ENCODE measurements at places on chromosomes 11 and 22.
A peak's percentile ranks its signal among the peaks of the same experiment; 100 is the strongest.

- DNase-seq, result no peak
These were observed 1086.3 kb upstream of the CCDC90B start for GRCh38 chr11:84372381-84372950.

DNA sequence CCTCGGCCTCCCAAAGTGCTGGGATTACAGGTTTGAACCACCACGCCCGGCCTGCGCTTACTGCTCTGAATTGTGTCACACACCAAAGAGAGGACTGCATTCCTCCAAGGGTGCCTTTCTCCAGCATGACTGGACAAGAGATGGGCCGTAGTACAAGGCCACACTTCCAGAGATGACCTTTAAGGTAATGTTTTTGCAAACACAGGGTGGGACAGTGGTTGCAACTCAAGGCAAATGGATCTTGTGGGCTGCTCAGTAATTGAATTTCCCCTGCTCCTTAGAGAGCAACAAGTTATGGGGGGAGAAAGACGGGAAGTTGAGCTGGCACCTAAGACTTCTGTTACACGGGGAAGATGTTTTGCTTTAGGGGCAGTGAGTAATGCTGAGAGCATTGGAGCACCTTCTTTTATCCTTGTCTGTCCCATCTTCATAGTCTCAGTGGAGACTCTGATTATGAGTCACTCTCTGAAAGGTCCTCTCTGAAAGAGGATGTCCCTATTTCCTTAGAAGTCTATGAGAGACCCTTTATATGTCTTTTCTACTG lies 66.3 kb downstream of the C11orf91 start:
- no peak for DNase-seq

DNA sequence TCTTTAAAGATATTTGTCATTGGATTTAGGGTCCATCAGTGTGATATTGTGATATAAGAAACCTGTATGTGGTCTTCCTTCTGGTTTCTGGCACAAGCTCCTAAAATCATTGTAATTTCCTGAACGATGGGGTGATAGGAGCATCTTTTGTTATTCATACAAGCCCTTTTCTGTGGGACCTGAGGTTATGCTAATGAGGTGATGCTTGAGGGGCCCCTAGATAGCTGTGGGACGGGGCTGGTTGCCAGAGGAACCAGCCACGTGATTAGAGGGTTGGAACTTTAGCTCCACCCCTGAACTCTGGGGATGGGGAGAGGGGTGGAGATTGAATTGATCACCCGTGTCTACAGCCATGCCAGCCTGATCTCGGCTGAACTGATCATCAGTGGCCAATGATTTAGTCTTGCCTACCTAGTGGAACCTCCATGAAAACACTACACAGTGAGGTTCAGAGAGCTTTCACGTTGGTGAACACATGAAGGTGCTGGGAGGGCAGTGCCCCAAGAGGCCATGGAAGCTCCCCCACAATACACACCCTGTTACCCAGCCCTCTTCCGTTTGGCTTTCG lies 62.8 kb downstream of the BCR start:
- no peak for DNase-seq

DNA sequence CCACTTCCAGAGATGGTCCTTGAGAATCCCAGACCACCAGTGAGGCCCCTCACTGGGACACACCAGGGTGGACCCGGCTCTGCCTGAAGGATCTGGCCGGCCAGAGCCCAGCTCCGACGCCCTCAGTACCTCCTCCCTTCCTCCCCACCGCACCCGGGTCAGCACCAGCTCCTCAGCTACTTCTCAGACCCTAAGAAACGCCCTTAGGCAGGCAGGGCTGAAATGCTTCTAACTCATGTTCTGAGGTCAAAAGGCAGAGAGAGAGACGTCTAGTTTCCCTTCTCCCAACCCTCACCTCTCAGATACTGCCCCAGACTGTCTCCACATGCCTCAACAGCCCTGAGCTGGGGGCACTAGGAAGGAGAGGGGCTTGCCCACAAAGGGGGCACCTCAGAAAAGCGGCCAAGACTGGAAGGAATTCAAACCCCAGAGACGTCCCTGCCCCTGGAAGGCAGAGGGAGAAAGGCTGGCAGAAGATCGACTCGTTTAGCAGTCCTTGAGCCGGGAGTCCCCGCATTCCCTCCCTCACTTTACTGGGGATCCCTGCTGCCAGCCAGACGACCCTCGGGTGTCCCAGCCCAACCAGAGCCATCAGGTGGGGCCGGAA lies 539 bp downstream of the USH1C start:
- no peak for DNase-seq

DNA sequence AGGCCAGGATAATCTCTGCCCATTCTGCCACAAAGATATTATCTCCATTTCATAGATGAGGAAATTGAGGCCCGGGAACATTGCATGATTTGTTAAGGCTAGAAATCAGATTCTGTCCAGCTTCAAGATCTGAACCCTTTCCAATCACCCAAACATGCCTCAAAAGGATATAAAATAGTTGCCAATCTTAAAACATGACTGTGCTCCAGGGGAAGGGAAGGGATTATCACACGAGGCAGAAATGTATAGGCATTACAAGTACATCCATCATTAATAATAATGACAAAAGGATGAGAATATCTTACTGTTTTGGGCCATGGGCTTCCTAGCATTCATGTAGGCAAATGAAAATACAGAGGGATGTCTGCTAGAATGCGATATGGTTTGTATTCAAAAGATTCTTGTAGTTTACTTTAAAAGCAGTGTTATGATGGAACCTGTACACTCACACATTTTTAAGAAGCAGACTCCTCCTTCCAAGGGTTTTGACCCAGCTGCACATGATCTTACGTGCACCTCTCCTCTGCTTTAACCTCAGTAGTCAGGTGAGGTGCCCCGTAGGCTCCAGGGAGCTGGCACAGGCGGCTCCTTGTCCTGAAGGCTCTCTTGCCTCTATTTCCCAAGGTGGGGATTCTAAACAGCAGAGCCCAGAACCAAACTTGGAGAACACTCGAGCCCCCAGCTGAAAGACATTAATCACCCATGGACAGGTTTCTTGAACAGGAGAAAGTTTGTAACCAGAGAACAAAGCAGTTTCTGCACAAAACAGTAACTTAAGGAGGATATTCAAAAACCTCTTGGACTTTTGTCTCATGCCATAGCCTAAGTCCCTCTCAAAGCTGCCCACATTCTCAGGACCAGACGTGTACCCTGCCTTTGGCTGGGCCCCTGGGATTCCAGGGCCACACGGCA lies 36.0 kb downstream of the PARVA start:
- no peak for DNase-seq

- DNase-seq, result no peak
These were observed 26.7 kb downstream of the FLI1 start for GRCh38 chr11:128720522-128720985.

- DNase-seq, result peak; percentile 69
These were observed 743 bp downstream of the USP47 start for GRCh38 chr11:11842421-11843008.

DNA sequence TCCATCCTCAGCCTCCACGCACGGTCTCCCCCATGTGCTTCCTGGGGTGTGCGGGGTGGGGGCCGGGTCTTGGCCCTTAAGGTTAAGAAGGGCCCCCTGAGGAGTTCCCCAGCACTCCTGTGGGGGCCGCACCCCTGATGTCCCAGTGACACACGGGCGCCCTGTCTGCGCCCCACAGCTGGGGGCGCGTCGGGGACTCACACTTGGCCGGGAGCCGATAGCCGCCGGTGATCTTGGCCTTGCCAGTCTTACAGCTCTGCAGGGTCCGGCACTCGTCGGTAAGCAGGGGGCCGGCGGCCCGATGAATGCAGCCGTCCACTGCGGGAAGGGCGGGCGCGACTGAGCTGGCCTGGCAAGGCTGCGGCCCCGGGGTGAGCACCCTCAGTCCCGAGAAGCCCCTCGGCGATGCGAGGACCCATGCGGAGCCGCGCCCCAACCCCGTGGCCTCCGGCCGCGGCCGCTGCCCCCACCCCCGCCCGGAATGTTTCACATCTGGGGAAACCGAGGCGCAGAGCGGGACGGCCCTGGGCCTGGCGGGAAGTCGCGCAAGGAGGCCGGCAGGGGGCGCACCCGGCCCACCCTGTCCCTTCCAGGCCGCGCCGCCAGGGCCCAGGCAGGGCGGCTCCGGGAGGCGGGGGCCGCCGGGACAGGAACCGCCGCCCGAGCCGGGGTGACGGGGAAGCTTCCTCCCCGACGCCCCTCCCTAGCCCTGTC lies 13.9 kb downstream of the OTUB1 start:
- peak; percentile 72 for DNase-seq

GRCh38 chr11:94513091-94513490 lies 830 bp downstream of the C11orf97 start:
- no peak for DNase-seq

DNA sequence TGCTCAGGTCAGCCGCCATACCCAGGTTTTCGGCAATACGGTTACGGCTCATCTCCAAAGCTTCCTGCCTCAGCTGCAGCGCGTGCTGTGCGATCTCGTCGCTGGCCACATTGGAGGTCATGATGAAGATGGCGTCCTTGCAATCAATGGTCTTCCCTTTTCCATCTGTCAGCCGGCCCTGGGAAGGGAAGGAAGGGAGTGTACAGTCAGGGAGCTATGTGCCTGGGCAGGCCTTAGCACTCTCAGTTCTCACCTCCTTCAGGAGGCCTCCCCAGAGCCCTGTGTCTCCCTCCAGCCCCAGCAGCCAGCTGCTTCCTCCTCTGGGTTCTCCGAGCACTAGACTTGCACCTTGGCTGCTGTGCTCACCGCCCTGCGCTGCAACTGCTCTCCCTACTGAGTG lies 51.5 kb upstream of the PHOX2A start:
- no peak for DNase-seq

DNA sequence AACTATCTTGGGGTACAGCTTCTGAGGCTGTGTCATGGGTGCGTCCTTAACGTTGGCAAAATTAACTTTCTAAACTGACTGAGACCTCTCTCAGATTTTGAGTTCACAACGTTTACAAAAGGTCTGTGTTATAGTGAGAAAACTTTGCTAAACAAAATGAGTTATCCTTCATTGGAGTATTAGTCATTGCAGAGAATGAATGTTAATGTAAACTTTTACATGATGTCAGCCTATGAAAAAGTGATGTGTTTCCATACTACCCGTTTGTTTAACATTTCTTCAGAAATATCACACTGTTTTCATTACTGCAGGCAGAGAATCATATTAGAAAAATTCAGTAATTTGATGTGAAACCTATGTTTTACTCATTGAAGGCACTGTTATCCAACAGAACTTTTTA lies 32.1 kb downstream of the HSD17B12 start:
- no peak for DNase-seq

GRCh38 chr22:17285656-17286055 lies 66.4 kb upstream of the ADA2 start:
- DNase-seq, result no peak

DNA sequence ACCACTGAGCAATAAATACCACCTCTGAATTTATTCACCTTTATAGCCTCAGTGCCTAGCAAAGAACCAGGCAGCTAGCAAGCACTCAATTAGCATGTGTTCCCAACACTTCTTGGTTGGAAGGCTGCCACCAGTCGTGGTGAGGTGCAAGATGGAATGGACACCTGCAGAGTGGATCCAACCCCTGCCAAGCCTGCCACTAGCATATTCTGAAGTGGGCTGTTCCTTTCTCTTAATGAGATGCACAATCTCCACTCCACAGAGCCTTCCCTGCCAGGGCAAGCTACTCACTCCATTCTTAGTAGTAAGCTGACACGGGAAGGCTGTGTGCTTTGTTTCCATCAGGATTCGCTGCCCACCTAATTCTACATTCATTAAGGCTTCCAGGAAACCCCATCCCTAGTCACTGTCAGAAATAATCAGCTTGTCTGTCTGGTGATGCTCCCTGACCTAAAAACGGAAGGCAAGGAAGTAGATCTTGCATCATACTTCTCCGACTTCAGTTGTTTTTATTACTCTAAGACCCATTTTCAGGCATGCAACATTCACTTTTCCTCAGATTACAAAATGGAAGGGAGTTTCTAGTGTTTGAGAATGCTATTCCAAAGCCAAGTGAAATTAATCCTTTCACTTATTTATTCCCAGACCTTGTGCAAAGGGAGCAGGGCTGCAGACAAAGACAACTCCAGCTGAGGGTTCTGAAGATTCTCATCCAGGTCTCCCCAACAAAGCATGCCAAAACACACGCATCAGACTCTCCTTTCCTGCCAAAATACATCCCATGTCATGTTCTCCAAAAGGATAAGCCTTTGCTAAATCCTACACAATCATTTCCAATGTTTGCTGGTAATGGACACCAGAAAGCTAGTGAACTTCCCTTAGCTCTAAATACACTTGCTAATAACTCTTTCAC lies 128.0 kb downstream of the TENM4 start:
- DNase-seq, result no peak

DNA sequence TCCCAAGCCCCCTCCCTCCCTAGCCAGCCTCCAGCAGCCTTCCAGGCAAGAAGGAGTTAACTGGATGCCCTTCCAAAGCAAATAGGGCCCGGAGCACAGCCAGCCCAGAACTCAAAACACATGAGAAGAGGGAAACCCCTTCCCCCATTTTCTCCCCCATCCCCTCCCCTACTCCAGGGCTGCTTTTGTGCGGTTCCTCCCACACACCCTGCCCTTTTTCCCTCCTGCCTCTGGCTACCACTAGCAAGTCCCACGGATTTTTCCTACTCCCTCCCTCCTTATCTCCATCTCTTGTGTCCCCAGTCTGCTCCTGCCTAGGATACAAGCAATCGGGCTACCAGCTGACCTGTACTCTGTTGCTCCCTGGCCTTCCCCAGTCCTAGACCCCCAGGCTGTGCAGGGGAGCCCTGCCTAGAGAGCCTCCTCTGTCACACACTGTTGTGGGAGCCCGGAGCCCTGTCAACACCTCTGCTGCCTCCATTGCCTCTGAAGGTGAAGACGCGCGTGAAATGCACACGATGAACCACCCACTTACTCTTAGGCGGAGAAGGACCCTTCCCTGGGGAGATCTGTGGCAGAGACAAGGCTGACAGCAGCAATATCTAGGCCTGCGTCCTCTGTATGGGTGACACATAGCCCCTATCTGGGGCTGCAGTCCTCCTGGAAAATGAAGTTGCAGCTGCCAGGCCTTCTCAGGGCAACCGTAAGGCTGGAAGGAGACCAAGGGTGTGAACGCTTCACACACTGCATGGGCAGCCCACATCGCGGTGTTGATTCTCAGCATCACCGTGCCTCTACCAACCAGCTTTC lies 282.8 kb downstream of the MN1 start:
- no peak for DNase-seq

- DNase-seq, result no peak
These were observed 53.5 kb downstream of the MYH9 start for GRCh38 chr22:36334081-36334820.

DNA sequence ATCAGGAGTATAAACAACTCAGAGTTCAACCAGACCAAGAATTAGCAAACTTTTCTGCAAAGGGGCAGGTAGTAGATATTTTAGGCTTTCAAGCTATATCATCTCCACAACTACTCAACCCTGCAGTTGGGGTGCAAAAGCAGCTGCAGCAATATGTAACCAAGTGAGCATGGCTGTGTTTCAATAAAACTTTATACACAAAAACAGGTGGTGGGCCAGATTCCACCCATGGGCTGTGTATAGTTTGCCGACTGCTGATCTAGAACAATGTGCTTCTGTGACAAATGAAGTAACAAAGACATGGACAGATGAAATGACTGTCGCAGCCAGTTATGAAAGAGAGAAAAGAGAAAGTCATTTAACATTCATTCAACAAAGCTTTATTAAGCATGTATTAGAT lies 77.1 kb upstream of the DRD2 start:
- DNase-seq, result no peak

DNA sequence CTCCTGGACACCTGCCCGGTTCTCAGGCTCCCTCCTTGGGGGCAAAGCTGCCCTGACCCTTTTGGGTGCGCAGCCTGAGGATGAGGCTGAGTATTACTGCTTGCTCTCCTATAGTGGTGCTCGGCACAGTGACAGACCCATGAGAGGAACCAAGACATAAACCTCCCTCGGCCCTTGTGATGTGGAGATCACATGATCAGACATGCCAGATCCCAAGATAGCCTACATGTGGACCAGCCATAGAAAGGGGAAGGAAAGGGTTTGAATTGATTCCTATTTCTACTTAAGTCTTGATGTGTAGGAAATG lies 125.3 kb downstream of the VPREB1 start:
- DNase-seq, result no peak

Data from right atrium auricular region (tissue), 2 donors.